ENCODE measurements at places on chromosomes 16 and 17. TPM values are rescaled to one million over a fixed set of nuclear protein-coding genes. Genes with fewer than 3 reads are reported as not detected.

The FNDC8 gene
- not detected for polyA plus RNA-seq

GRCh38 chr17:75498726-75499213 is 16.6 kb downstream of the CASKIN2 start:
- DNase-seq = no peak

DNA sequence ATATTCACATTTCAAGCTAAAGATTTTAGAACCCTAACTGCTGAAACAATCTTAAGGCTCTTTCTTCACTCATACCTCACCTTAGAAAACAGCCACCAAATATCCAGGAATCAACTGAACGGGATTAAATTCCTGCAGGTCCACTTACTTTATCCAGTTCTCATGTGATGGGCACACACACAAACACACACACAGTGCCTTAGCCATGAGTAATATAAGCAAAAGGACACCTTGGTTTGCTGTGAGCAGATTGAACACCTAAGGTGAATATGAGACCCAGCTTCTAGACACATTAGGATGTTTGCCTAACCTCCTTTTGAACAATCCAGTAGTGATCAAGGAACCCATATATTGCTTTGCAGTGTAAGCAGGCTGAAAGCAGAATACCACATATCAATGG is 81.5 kb downstream of the TUBD1 start:
- no peak for DNase-seq

GRCh38 chr16:3722508-3722907 is 5.2 kb upstream of the TRAP1 start:
- DNase-seq = no peak

GRCh38 chr17:4877089-4877488 is 22.2 kb upstream of the C17orf107 start:
- DNase-seq = no peak

Measured in aorta (tissue), 5 donors.